ENCODE measurements at places on chromosomes 1 and 21.
A peak's percentile ranks its signal among the peaks of the same experiment; 100 is the strongest.

GRCh38 chr1:230159580-230159979 is 92.5 kb downstream of the GALNT2 start:
- no peak for DNase-seq

- peak; percentile 74 for DNase-seq
Measured at GRCh38 chr1:85146972-85147359, 53.9 kb downstream of the SYDE2 start.

DNA sequence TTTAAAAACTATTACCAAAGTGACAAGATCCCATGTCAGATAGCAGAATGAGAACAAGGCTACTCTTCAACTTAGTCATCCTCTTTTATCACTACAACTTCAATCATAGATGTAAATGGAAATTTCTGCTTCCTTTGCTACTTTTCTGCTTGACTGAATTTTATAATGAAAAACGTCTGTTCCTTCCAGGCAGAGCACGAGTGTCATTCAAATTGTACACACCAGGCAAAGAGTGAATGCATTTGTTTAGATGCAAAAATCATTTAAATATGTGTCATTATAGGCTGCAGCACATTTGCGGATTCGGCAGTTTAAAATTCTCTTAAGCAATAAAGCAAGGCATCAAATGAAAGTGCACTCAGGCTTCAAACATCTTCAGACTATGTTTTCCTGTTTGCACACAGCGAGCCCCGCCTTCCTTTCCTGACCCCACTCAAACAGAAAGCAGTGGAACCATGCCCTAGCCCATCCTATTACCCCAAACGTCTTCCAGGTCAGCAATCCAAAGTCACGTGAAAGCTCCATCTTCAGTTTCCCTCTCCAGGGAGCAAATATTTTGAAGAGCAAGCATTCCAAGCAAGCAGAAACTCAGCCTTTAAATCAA is 99.6 kb downstream of the APP start:
- peak; percentile 66 for DNase-seq

- no peak for DNase-seq
Measured at GRCh38 chr1:167909691-167910180, 4.2 kb downstream of the ADCY10 start.

GRCh38 chr1:70706381-70707037 is 295.4 kb downstream of the CTH start:
- no peak for DNase-seq

DNA sequence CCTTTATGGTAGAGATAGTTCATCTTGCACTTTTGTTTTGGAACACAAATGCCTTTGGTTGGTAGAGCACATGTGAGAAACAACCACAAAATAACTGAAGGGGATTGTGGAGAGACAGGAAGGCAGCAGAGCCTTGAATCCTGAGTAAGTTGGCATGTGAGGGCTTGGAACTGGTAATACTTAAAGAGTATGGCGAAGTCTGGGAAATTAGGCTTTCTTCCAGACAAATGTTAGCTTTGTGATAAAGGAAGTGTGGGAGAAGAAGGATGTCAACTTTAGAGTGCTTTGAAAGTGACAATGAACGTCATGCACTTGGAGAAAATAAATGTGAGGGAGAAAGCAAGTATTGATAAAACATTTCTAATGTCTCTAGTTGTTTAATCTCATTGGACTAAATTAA is 476.3 kb upstream of the ZRANB2 start:
- DNase-seq, result no peak

GRCh38 chr21:38916214-38916964 is 110.7 kb downstream of the ETS2 start:
- no peak for DNase-seq

GRCh38 chr1:229148041-229148671 is 122.8 kb upstream of the RAB4A start:
- DNase-seq, result no peak

DNA sequence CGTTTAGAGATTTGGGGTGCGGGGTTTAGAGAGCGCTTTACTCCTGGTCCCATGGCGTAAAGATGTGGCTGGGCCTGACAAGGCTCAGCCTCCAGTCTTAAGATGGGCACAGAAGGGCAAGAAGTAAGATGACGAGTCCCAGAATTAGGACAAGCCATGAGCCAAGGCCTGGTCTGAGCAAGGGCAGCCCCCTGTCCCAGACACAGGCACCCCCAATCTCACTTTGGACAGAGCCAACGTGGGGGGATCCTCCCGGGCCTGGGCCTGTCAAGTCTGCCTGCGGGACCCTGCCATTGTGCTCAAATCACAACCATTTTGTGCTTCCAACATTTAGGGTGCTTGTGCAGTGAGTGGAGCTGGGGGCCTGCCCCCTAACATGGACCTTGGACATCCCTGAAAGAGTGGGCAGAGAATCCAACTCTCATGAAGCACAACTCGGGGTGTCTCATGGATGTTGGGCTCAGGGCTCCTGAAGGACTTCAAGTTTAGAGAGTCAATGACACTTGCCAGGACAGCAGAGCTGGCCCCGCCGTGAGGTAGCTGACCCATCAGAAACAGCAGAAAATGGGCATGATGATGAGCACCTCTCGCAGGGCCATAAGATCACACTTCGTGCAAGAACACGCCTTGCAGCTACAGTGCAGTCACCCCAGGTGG is 52.6 kb downstream of the KIF21B start:
- no peak for DNase-seq

DNA sequence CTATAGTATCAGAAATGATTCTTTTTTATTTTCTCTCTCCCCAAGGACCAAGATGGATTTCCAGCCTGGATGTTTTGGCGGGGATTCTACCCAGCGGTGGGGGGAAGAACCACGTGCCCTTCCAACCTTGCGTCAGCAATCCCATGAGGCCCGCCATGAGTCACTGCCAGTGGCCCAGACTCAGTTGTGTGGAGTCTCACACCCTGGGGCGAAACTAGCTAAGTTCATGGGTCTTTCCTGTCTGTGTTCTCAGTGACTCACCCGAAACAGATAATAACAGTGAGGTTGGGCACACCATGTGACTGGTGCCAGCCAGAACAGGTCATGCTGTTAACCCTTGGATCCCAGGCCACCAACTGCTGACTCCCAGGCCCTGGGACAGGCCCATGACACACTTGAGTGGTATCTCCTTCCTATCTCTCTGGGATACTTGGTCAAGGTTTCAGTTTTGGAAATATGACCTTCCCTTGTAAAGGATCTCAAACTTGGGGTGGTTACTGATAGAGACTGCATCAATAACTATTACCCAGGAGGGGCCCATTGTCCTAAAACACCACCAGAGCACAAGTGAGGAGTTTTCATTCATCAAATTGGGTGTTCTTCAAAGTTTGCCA is 98.0 kb upstream of the DUSP10 start:
- peak; percentile 61 for DNase-seq

DNA sequence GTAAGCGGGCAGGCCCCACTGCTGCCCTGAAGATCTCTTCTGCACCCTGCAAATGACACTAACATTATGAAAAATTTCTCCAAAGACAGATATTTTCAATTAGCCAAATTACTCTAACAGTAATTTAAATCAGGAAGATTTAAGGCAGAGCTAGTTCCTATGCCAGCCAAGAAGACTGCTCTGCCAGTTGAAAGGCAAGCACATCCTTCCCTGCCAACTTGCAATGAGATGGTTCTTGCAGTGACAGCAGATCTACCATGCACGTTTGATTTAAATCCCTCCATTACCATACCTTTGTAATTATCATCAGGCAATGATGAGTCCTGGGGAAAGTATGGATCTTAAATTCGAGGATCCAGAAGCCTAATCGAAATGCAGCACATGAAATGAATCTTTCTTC is 76.5 kb downstream of the SAMSN1 start:
- no peak for DNase-seq

DNA sequence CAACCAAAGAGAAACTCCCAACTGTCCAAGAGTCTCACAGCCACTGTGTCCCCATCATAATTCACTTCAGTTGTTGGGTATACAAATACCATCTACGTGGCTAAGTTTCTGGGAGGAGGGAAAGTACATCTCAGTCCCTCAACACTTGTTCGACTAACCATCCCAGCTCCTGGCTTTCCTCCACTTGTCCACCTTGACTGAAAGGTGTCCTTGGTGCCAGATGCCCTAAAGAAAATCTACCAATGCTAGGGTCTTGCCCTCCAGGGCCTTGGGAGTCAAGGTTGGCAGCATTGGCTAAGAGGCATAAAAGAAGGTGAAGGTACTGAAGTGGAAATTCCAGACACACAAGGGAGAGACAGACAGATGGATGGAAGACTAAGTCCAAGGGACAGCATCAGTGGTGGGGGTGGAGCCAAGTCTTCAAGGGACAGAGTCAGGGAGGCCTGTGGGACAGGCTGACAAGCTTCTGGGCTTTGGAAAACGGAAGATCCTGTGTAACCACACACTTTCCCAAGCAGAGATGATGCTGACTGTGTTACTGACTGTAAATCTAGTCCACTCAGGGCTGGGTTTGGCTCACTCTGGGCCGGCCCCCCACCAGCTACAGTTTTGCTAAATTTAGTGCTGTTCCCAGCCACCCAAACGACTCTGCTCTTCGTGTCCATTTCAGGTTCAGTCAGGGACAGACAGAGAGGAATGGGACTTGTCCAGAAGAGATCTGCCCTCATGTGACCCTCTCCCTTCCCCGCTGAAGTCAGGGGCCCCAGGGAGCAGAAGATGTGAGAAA is 60.1 kb downstream of the CD34 start:
- no peak for DNase-seq

DNA sequence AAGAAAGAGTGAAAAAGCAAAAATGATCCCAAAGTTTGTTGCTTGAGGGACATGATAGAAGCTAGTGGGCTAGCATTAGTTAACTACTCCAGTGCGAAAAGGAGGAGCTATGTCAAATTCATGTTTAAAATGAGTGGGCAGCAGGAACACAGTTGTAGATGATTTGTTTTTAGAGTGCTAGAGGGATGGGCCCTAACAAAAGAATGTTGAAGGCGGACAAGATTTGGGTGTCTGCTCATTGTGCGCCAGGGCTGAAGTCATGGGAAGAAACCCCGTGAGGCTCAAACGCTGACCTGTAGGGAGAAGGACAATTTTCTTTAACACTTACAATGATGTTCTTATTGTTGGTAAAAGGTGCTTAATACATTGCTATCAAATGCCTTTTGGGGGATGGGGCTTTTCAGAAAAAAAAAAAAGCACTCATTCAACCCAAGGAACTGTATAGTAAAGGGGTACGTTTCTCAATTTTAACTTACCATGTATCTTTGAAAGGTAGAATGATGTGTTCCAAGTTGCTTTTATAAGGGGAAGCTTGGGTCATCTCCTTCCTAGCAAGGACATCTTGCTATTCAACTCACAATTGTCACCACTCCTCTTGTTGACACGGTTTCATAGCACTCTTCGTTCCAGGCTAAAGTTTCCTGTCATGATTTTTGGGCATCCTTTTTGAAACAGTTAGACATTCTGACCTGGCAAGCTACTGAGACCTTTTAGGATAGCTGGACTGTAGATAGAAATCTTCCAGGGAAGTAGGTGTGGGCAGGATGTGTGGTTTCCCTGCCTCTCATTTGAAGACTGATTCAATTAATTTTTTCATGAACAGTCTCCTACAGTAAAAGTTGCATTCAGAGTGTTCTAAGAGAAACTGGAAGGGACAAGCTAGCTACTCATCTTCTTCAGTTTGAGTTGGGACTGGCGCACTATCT is 53.0 kb upstream of the CNN3 start:
- no peak for DNase-seq

DNA sequence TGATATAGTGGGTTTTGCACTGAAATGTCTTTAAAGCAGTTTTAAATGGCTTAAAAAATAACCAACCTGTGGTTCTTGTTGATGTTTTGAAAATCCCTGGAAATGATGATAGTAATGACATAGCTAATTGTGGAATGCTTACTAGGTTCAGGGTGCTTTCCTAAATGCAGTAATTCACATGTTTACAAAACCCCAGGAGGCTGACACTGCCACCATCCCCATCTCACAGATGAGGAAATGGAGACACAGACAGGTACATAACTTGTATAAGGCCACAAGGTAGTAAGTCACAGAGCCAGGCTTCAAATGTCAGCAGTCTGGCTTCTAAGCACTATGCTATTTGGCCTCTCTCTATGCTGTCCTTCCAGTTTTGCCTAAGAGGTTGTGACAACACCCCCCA is 40.6 kb downstream of the C8B start:
- no peak for DNase-seq

- peak; percentile 20 for DNase-seq
Measured at GRCh38 chr1:83791821-83792437, 207.0 kb downstream of the TTLL7 start.

DNA sequence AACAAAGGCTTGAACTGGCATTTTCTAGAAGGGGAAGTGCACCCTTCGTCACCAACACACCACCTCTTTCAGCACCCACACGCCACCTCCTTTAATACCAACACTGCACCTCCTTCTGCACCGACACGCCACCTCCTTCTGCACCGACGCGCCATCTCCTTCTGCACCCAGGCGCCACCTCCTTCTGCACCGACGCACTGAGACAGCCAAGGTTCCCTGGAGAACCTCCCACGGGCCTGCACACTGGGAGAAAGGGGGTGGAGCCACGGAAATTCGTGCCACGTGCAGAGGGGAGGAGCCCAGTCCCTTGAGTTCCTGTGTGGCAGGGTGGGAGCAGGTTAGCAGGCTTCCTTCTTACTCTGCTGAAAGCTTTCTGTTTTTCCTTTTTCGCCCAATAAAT is 327.9 kb upstream of the C1orf174 start:
- no peak for DNase-seq

- peak; percentile 38 for DNase-seq
Measured at GRCh38 chr1:975896-976683, 5.8 kb downstream of the PERM1 start.

GRCh38 chr1:10601342-10602070 is 126.8 kb downstream of the PEX14 start:
- no peak for DNase-seq

- DNase-seq, result peak; percentile 44
Measured at GRCh38 chr1:20194757-20195461, 8.6 kb upstream of the PLA2G2C start.

- no peak for DNase-seq
Measured at GRCh38 chr1:41766041-41766440, 152.7 kb downstream of the HIVEP3 start.

DNA sequence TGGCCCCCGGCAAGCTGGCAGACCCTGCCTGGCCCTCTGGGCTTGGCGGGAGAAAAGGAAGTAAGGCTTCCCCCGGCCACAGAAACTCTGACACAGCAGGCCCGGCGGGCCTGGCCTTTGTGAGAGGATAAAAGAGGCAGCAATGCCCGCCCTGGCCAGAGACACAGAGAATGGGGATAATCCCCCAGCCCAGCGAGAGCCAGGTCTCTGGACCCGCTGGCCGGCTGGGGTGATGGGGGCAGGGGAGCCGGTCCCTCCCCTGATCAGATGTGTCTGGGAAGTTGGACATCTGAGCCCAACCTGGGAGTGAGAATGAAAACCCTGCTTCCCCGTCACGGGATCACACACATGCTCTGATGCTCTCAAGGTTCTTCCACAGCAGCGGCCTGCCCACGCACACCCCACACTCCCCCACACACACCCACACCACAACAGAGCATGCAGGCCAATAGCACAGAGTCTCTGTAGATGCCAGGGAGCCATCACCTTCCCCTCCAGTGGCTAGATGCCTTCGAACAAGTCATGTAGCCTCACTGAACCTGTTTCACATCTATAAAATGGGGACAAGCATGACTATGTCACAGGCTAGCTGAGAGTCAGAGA is 4.2 kb downstream of the RSPO1 start:
- DNase-seq, result no peak

DNA sequence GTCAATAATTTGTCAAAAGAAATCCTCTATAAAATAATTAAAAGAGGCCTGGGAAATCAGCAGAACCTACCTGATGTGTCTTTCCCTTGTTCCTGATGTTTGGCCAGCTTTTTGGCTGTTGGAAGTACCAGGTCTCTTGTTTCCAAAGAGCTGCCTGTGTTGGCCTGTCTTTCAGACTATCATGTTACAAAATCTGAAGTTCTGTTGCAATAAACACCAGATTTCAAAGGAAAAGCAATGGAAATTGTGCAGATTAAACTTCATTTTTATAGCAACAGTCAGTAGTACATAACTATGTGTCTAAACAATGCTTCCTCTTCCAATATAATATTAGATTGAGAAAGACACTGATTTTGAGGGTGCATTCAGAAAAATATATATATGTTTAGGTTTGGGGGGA is 647.2 kb upstream of the CXADR start:
- peak; percentile 44 for DNase-seq
